ENCODE measurements at places on chromosomes 2 and 18.

DNA sequence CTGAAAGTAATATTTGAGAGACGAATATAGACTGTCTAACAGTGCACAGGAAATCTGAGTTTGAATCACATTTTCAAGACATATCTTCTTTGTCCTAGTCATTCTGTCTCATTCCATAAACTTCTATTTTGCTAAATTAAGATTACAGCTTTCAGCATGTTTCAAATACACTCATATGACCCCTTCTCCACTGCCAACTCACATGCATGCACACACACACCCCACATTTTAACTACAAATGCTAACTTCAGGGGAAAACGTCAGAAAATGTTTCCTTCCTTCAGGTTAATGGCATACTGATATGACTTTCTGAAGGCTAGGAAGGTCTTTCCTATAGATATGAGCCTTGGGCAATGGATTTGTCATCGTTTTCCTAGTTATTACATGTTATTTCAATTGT, 373.7 kb downstream of the RBM43 start:
- DNase-seq, result no peak

DNA sequence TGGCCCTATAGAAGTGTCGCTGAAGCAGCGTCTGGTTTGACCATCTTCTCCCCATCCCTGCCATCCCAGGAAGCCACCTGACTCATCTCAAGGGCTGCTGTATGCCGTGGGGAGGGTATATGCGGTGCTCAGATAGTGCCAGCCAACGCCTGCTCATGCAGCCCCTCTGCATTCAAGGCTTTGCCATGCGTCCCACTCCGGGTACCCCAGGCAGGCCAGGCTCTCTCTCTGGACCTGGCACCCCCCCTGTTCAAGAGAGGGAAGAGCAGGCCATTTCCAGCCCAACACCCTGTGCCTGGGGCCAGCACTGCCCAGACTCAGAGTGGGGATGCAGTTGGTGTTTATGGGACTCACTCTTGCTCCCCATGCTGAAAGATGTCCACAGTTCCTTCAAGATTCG, 130.0 kb downstream of the GLI2 start:
- no peak for DNase-seq

DNA sequence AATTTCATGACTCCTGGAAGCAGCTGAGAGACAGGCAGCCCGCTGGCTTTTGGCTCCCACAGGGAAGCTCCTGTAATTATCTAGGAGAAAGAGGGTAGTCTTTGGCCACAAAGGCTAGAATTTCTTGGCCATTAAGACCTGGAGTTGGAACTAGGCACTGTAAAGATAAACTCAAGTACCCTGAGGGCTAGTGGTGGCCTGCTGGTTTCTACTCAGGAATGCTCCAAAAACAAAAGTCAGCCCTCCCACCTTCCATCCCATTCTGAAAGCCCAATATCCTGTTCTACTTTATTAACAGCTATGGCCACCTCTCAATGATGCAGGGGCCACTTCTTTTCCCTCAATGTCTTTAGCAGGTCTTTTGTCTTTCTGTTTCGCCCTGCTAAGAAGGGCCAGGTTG, 34.0 kb upstream of the CYP26B1 start:
- DNase-seq, result no peak

GRCh38 chr18:70425236-70425635, 136.4 kb downstream of the SOCS6 start:
- no peak for DNase-seq

GRCh38 chr18:45166836-45167551, 448.3 kb upstream of the SLC14A2 start:
- DNase-seq, result peak; percentile 62

- peak; percentile 35 for DNase-seq
Measured at GRCh38 chr18:63342206-63342605, 22.6 kb upstream of the BCL2 start.

GRCh38 chr2:226066391-226066790, 666.9 kb downstream of the NYAP2 start:
- no peak for DNase-seq

DNA sequence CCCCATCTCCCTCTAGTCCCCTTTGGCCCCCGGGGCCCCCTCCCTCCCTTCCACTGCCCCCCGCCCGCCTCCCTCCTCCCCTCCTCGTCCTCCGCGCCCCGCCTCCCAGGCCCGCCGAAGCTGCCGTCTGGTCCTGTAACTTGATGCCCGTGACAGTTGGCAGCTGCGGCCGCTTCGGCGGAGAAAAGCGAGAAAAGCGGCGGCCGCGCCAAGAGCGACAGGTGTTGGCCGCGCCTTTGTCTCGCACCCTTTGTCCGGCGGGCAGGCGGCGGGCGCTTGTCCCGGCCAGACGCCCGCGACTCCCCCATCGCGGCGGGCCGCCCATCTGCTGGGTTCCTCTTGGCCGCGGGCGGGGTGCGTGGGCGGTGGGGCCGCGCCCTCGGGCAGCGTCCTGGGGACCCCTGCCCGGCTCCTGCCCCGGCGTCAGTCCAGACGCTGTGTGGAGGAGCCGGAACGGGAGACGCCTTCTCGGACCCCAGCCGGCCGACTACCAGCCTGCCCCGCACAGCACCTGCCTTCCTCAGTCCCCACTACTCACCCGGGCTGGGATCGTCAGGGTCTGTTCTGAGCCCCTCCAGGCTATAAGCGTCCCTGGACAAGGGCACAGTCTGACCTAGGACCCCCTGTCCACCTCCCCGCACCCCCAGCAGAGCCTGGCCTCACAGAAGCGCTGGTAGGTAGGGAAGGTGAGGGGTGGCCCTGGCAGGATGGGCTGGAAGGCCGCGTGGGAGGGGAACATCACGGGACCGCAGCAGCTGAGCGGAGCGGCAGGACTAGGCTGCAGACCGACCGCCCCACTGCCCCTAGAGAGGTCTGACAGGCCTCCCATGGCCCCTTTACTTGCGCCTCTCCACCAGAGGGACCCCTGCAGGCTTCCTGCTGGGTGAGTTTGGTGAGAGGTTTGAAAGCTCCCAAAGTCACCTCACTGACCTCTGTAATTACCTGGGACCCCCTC, 1.2 kb upstream of the HES6 start:
- DNase-seq, result peak; percentile 44

GRCh38 chr2:138243372-138243771, 258.2 kb upstream of the SPOPL start:
- DNase-seq, result no peak
